Activated CD4-positive, alpha-beta T cell treated with anti-CD3 and anti-CD28 coated beads, Interleukin-2, amount 50 U/mL, for 24 hours (primary cell): ENCODE measurements at places on chromosomes 7 and 10.

DNA sequence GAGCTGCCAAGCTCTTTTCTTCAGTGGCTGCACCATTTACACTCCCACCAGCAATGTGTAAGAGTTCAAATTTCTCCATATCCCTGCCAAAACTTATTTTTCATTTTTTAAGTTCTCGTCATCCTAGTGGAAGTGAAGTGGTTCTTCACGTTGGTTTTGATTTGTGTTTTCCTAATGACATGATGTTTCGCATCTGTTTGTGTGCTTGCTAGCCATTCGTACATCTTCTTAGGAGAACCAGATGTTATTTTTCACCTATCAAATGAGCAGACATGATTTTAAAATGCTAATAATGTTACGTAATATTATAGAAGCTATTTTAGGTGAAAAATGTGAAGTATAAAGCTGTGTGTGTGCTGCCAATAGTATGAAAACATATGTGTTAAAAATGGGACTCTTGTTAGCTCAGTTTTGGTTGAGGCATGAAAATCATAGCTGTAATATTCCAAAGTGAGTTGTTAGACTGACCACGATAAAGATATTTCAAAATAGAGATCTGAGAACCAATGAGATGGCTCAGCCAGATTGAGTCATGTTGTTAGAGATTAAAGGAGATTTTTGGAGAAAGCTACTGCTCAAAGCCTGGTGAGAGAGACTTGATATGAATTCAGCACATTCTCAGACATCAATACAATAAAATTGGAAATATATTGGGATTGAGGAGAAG is 25.9 kb upstream of the GALNT11 start:
- no peak for DNase-seq

- DNase-seq: no peak
Measured at GRCh38 chr7:93574646-93575554, at the start of gene CALCR. Gene CALCR (minus strand): TSS chr7:93574724. CDS start chr7:93486981, 87,743 bp downstream.

GRCh38 chr7:32039000-32039756 is 31.0 kb downstream of the PDE1C start:
- no peak for DNase-seq

- DNase-seq: no peak
Measured at GRCh38 chr10:84158061-84158460, 15.5 kb upstream of the GPR15LG start.

DNA sequence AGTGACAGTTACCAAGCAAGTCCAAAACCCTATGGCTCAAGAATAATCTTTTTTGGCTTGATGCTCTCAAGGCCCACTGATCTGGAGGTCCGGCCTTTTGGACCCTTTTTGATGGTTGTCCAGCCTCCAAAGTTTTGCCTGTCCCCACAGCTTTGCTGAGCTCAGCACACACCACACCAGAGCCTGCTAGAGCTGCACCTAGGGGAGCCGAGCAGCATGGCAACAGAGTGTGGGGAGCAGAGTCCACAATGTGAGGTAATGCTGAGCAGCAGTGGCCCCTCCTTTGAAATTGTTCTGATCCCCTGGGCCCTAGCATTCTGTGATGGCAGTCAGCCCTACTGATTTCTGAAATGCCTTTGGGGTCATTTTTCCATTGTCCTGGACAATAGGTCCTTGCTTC is 9.3 kb downstream of the GIMAP7 start:
- no peak for DNase-seq

GRCh38 chr10:91088300-91089140 is 131.9 kb upstream of the PCGF5 start:
- no peak for DNase-seq

DNA sequence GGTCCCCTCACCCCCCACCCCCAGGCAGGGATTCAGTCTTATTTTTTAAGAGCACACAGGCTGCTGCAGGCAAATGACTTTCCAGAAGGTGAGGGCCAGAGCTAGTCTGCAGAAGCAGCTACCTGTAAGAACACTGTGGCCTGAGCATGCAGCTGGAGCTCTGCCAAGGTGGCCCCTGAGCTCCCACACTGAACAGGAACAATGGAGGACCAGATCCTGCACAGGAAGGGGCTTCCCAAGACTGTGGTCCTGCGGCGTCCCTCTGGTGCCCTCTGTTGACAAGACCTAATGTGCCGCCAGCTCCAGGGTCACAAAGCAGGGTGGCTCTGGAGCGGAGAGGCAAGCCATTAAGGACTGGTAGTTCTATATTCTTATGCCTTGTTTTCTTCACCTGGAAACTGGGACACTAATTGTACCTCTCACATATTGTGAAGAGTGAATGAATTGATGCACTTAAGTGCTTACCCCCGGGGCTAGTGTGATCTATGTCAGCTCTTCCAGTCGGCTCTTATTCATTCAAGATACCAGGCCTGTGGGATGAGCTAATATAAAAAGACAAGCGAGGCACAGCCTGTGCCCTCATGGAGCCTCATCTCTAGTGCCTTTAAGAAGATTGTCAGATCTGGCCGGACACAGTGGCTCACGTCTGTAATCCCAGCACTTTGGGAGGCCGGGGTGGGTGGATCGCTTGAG is 8.0 kb upstream of the BEND7 start:
- DNase-seq: no peak

DNA sequence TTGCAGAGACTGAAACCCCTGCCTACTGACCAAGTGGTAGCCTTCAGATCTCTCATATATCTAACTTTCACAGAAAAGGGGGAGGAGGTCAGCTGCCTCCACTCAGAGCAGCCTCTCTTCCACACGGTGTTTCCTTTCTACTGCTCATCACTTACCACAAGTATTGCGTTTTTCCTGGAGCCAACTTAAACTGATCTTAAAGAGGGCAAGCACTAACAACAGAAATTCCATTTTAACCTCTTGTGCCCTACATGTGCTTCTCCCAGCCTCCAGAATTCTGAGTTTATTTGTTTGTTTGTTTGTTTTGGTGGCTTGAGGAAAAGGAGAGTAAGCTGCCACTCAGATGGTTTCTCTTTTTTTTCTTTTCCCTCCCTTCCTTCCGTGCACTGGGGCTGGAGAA is 19.1 kb downstream of the SKIDA1 start:
- DNase-seq: no peak

GRCh38 chr10:21326594-21327288 is 198.7 kb downstream of the SKIDA1 start:
- no peak for DNase-seq
